ENCODE measurements at places on chromosomes 1 and 21.

- DNase-seq: no peak
These were observed 54.2 kb downstream of the ITSN1 start for GRCh38 chr21:33696465-33696864.

- no peak for DNase-seq
These were observed 241.2 kb downstream of the MRPL39 start for GRCh38 chr21:25366116-25366515.

DNA sequence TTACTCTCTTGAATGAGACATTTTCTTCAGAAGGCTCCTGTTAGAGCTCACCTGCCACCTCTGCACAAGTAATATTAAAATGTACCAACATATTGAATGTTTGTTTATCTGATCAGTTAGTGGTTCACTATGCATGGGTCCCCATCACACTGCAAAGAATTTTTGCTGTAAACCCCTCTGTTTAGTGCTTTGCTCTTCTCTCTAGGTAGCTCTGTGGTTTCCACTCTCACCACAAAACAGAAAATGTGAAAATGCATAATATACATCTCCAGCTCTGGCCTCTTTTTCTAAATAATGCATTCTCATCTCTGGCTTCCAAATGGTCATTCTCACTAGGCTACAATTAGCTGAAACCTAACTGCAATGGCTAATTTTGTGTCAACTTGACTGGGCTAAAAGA lies 176.7 kb downstream of the TRIM33 start:
- no peak for DNase-seq

GRCh38 chr1:28136922-28137613 lies 39.4 kb downstream of the PTAFR start:
- no peak for DNase-seq

- no peak for DNase-seq
These were observed 146.8 kb downstream of the DYRK1A start for GRCh38 chr21:37513383-37513782.

GRCh38 chr1:22851517-22851916 lies 121.1 kb downstream of the LACTBL1 start:
- no peak for DNase-seq

DNA sequence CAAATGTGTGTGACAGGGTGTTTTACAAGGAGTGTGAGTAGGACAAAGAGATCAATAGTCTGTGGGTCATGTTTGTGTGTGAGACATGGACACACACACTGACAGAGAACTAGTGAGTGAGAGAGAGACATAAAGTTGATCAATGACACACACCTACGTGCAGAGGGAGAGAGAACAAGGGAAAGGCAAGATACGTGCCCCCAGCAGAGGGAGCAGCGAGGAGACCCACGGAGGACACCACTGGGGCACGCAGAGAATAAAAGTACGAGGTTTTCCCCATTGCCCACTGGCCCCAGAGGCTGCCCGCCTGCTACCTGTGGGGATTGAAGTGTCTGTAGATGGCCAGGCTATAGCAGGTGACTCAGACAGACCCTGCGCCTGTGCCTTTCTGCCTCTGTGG lies 130.2 kb upstream of the CSF3R start:
- DNase-seq: peak; percentile 31

DNA sequence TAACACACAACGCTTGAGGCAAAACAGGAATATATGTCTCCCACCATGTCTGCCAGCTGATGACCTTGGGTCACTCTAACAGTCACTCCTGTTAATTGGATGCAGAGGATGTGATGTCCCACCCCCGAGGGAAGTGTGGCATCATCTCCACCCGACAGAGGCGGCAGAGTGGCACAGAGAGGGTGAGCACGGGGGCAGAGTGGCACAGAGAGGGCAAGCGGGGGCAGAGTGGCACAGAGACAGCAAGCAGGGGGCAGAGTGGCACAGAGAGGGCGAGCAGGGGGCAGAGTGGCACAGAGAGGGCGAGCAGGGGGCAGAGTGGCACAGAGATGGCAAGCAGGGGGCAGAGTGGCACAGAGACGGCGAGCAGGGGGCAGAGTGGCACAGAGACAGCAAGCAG lies 44.3 kb downstream of the DISP3 start:
- DNase-seq: no peak

DNA sequence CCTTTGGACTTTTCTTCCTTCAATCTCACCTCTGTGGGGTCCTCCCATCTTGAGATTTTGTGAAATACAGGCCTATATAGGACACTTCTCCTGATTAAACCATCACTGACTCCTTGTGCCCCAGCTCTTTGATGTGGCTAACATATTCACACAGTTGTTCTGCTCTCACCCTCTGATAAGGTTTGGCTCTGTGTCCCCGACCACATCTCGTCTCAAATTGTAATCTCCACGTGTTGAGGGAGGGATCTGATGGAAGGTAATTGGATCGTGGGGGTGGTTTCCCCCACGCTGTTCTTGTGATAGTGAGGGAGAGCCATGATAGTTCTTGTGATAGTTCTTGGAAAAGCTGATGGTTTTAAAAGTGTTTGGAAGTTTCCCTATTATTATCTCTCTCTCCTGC lies 19.7 kb downstream of the LRRC7 start:
- DNase-seq: no peak

Data from RPMI8226 (cell line).